ENCODE measurements at places on chromosomes 6 and 20.

GRCh38 chr6:35686873-35687555 is 1.7 kb downstream of the FKBP5 start:
- no peak for DNase-seq

- no peak for DNase-seq
Observed at GRCh38 chr20:2640260-2640659, 12.2 kb upstream of the NOP56 start.

GRCh38 chr6:138637822-138638221 is 135.7 kb upstream of the CCDC28A start:
- DNase-seq = no peak

DNA sequence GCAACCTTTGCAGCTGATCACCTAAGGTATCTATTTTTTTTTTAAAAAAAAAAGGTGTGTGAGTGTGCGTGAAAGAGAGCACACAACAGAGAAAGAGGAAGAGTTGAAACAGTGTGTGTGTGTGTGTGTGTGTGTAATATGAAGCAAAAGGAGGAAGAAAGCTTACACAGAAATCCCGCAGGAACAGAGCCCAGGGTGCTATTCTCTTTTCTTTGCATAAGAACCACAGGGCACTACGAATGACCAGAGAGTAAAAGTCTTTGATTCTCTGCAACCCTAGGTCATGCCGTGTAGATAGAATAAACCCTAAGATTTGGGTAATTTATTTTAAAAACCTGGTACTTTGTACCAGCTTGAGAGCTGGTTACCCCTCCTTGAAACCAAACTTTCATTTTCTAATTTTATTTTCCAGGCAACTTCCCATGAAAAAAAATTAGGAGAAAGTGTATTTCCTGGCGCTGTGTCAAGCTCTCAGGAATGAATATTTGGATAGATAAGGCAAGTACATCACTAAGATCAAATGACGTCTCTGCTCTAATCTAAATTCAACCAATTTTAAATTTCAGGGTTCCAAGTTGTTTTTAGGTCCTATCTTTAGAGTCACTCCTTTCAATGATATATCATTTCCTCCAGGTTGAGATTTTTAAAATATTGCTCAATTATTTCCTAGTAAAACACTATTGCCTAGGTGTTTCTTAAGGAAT is 47.9 kb upstream of the ID4 start:
- no peak for DNase-seq

DNA sequence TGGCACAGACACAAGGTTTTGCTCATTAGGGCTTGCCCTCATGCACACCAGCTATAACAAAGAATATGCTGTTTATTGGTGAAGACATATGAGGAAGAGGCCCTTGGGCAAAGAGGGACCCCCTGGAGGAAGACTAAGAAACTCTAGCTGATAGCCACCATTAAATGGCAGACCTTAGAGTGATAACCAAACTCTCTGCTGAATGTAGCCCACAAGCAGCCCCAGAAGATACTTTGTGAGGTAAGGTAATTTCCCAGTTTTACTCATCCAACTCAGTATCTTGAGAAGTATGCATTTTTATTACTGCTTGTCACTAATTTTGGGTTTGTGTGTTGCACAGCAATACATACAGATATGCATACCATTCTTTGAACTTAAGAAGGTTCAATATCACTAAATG is 563.3 kb downstream of the DOK5 start:
- no peak for DNase-seq

DNA sequence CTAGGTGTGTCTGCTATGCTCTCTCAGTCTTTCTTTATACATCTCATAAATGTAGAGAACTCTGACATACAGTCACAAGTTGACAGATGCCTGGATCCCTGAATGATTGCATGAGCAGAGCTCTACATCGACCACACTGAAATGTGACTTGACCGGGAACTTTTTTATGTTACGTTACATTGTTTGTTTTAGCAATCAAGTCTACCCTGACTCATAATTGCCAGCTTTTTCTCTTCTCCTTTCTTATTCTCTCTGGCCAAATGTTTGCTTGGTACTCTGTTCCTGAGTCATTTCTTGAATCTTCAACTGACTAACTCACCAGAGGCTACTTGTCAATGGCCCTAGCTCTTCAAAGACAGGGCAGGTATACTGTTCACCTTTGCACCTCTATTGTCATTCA is 213.6 kb upstream of the DTNBP1 start:
- no peak for DNase-seq

DNA sequence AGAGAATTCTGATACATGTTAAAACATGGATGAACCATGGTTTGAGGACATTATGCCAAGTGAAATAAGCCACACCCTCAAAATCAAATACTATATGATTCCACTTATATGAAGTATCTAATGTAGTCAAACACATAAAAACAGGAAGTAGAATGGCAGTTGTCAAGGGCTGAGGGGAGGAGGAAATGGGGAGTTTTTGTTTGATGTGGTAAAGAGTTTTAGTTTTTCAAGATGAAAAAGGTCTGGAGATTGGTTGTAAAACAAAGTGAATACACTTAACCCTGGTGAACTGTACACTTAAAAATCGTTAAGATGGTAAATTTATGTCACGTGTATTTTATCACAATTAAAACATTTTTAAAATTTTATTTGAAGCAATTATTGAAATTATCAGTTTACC is 127.4 kb upstream of the GRIK2 start:
- DNase-seq = no peak

GRCh38 chr6:118206221-118206620 is 299.2 kb downstream of the SLC35F1 start:
- DNase-seq = no peak

DNA sequence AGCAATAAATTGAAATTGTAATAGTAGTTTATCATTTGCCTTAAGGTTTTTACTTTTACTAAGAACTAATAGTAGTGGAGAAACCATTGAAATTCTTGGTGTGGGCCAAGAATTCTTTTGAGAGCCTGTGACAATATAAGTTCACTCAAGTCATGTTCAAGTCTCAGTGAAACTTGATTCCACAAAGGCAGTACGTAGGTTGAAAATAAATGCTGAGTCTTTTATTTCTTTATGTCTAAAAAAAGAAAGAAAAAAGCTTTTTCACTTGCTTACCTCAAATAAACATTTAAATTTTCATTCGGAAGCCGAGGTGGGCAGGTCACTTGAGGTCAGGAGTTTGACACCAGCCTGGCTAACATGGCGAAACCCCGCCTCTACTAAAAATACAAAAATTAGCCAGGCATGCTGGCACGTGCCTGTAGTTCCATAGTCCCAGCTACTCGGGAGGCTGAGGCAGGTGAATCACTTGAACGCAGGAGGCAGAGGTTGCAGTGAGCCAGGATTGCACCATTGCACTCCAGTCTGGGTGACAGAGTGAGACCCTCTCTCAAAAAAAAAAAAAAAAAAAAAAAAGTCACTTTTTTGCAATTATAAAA is 57.8 kb upstream of the NELFCD start:
- DNase-seq = no peak

DNA sequence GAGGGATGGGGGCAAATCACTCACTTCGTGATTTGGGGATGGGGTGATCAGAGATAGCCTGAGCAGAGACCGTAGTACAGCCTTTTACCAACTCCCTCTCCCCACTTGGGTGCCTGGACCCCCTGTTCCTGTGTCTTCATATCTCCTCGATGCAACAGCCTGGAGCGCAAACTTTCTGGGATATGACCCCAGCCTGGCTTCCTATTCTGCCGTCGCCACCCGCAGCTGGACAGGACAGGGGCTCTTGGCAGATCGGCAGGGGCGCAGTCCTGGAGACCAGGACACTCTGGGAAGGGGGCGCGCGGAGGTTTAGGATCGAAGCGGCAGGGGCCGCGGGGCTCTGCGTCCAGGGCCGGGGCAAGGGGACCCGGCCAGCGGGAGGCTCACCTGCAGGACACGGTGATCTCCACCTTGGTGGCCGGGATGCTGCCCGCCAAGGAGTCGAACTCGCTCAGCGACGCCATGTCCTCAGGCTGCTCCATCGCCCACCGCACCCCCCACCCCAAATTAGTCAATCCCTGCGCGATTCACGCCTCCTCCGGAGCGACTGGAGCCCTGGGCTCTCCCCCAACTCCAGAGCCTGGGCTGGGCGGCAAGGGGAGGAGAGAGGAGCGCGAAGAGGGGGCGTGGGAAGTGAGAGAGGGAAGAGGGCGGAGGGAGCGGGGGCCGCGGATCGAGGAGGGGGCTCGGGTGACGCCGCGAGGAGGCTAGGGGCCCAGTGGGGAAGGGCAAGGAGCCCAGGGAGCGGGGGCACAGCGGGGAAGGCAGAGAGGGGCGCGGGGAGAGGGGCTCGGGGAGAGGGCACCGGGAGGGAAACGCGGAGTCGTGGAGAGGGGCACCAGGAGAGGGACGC is at the start of gene CPNE5:
Gene CPNE5, minus strand, starts transcription at position 549 of the 853 bp plus-strand sequence. Its CDS starts 67 bp downstream, at position 482.
- no peak for DNase-seq

DNA sequence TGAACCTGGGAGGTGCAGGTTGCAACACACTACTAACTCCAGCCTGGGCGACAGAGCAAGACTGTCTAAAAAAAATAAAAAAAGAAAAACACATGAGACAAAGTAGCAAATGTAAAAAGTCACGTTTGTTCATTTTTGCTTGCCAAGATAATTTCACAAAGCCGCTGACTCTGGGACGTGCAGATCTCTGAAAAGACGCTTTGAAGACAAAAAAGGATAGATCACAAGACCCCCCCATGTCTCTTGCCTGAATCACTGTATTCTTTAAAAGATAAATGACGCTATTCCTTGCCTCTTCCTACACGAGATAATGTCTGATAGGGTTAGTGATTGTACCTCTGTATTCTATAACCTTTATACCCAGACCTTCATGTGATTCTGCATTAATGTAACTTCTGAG is 23.3 kb upstream of the STXBP5 start:
- DNase-seq = no peak
